Omental fat pad (tissue), 4 donors: ENCODE measurements at places on chromosomes 2 and 18. TPM values are rescaled to one million over a fixed set of nuclear protein-coding genes. Genes with fewer than 3 reads are reported as not detected.

DNA sequence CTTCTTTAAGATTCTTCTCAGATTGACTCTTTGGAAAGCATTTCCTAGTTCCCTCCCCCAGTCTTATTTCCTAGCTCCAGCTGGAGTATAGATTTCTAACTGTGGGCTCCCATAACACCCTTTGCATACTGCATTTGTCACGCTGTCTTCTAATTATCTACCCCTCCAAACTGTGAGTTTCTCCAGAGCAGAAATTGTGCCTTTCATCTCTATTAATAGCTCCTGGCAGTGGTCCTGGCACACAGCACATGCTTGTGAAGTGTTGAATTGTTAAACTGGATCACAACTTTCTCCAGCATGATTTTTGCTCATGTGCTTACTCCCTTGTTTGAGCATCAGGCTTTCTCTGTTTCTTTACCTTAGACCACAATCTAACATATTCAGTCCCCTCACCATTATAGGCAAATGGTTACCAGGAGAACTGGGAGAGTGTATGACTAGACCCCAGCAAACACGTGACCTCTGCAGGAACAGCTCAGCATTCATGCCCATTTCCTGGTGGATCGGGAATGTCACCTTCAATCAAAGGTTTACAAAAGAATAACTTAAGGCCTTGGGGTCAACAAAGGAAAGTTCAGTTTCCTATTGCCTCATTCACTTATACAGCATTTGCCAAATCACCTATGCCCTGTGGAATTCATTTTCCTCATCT, 175.7 kb upstream of the TANK start:
- no peak for DNase-seq

DNA sequence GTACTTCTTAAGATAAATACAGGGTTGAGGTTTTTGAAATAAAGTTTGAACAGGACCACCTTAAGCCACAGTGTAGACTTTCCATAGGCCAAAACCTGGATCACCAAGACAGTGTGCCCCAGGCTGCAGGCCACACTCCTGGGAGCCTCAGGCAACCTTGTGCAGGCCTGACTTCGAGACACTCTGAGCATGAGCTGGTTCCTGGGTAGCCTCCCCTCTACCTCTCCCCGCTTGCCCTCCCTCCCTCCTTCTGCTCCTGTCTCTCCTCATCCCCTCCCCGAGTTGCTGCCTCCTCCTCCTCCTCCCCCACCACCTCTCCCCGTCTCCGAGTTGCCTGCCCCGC, 10.6 kb upstream of the PROC start:
- DNase-seq = no peak

GRCh38 chr18:44758861-44759631, 78.4 kb downstream of the SETBP1 start:
- no peak for DNase-seq

DNA sequence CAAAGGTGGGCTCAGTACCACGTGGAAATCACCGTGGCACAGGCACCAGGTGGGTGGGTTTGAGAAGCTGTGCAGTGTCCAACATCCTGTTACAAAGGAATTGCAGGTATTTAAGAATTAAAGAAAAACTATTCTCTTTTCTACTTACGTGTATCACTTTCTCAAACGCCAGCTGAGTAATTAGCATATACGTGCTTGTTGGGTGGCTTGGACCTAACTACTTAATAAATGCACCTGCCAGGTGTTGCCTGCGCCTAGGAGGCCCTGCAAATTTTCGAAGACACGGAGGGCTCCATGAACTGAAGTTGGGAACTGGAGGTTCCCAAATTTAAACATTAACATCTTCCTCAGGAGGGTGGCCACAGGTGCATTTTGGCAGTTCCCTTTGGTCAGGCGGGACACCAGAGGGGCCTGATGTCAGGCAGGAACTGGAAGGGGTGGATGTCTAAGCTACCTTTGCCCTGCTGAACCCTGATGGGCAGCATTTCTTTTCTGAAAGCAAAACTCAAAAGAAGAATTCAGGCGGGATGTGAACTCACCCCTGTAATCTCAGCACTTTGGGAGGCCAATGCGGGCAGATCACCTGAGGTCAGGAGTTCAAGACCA, 84.8 kb downstream of the HS6ST1 start:
- no peak for DNase-seq

DNA sequence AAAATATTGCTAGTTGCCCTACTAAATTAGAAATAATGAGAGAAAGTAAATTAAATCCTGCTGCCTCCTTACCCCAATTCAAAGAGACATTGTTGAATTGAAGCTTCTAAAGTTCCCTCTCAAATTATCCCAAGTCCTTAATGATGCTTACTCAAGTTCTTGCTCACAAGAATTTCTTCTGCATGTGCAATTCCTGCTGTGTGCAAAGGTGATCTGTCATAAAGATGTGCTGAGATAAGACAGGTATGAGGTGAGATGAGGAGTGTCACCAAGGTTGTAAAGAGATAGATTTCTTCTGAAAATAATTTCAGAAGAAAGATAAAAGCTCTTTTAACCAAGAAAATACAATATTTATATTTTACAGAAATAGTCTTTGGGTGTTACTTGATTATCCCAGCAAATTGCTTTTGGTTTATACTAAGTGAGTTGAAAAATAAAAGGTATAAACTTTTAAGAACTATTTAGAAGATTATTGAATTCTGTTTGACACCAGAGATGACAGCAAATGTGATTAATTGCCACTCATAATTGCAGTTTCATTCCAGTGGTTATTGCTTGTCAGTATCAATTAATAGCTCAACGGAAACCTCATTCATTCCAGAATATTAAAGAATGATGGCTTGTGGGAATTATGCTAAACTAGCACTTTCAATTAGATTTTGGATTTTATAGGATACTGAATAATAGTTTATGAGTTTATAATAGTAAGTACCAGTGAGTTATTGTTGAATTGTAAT, 674.3 kb downstream of the STK39 start:
- no peak for DNase-seq

- DNase-seq = no peak
Measured at GRCh38 chr2:232979871-232980461, 33.1 kb downstream of the NGEF start.

- DNase-seq = no peak
Measured at GRCh38 chr2:23385351-23385747, 370 bp downstream of the KLHL29 start.

- DNase-seq = no peak
Measured at GRCh38 chr2:206275312-206276055, 1.0 kb downstream of the ZDBF2 start.

- DNase-seq = no peak
Measured at GRCh38 chr18:40832362-40832761, 1122.7 kb upstream of the PIK3C3 start.

DNA sequence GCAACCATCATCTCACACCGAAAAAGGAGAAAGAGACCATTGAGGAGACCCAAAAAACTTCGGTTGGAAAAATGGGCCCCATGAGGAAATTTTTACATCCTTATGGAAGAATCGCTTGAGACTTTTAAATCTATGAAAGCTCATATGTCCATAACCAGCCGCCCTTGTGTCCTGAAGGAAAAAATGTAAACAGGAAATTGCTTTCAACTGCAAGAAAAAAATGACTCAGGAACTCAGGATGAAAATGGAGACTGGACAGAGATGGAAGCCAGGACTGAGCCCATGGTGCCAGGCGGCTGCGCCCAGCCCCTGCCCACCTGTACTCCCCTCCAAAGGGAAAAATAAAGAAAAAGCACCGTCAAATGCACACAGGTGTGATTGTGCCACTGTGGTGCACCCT, 81.5 kb upstream of the SLC66A3 start:
- no peak for DNase-seq

DNA sequence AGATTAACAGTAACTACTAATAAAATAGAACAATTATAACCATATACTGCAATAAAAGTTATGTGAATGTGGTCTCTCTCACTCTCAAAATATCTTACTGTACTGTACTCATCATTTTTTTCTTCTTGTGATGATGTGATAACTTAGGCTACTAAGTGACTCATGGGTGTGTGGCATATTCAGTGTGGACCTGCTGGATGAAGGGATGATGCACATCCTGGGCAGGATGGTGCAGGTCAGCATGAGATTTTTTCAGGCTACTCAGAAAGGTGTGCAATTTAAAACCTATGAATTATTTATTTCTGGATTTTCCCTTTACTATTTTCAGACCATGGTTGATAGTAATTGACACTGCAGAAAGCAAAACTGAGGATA, 90.7 kb downstream of the NCKAP5 start:
- DNase-seq = no peak

- no peak for DNase-seq
Measured at GRCh38 chr2:102522890-102523289, 49.9 kb downstream of the SLC9A4 start.

DNA sequence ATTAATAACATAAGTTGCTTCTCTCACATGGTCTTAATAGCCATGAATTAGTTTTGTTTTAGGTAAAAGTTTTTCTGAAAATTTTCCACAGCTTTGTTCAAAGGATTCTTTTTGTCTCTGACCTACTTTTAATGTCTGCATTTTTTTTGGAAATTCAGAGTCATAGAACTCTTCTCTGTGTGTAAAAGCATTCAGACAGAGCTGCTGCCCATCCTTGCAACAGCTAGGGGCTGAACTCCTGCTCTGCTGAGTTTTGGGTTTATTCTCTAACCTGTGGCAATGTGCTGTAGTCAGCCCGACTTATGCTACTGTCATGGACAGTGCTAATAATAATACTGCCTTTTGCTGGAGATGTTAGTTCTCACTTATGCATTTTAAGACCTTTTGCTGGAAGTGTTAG, 44.1 kb downstream of the RALBP1 start:
- DNase-seq = no peak

DNA sequence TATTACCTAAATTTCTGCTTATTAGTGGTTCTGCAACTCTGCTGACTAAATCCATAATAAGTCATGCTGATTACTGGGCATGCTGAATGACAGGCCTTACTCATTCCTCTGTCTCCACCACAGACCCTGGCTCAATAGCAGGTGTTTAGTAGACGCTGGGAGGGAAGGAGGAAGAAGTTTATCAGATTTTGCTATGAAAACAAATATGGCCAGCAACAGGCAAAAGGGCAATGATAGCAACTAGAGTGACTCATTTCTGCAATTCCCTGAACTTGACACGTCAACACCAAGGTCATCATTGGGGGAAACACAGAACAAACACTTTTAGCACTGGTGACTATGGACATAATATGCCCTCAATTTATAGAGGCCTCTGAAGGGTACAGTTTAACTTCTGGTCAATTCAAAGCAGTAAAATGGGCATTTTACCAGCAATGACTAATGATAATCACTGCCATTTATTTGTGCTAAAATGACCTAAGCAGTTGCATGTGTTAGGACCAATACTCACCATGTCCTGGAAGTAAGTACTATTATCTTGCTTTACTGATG, 35.2 kb downstream of the TMEM163 start:
- DNase-seq = no peak

- no peak for DNase-seq
Measured at GRCh38 chr18:8049147-8049546, 482.0 kb downstream of the PTPRM start.

REG3G gene
- total RNA-seq = 0.65 TPM

REG1B gene
- not detected for total RNA-seq

EVX2 gene
- not detected for total RNA-seq

PIEZO2 gene
- 11.7 TPM for total RNA-seq

CRACDL gene
- 9.4 TPM for total RNA-seq

CLEC4F gene
- total RNA-seq = 0.56 TPM

BIRC6 gene
- total RNA-seq = 129 TPM

SF3B1 gene
- total RNA-seq = 324 TPM

GEN1 gene
- total RNA-seq = 8.8 TPM

TTC39C gene
- total RNA-seq = 30.6 TPM
